Activated CD8-positive, alpha-beta T cell treated with anti-CD3 and anti-CD28 coated beads, Interleukin-2, amount 10 ng/mL, durations not matched to agents 7 days and 5 days (primary cell): ENCODE measurements at places on chromosomes 7 and 10. TPM values are rescaled to one million over a fixed set of nuclear protein-coding genes. Genes with fewer than 3 reads are reported as not detected.

DNA sequence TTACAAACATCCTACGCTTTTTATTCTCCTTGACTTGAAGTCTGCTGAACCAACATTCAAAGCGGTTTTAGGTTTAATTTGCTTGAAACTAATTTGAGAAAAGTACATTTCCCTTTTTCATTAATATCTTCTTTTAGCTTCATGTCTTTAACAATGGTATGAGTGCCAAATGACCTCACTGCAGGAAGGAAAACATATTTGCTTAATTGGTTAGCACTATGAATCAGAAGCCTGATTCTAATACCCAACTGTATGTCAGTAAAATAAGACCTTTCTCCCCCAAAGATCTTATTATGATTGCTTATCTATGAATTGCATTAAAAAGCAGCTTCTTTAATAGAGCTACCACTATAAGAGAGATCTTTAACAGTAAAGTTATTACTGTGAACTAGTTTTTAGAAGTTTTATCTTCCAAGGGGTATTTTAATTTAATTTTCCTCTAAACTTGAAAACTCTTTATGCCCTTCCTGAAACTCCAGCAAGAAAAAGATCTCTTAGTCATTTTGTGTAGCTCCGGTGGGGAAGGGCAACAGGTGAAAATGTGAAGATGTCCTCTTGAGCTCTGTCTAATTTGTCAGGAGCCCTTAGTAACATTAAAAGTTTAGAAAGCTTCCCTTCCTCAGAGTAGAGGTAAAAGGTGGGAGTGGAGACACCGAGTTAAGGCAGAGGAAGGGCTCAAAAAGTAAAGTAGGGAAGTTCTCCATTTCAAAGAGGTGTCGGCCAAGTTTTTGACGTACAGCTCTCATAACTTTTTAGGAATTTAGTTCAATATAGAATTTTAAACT lies 6.1 kb downstream of the COL1A2 start:
- no peak overlapping the region for H3K4me3 ChIP-seq
- no peak overlapping the region for H3K27ac ChIP-seq
- H3K36me3 ChIP-seq: no peaks in the 10 kb centered on the region
- H3K27me3 ChIP-seq: peaks cover 7% of the 10 kb centered on the region
- no peak for DNase-seq

DNA sequence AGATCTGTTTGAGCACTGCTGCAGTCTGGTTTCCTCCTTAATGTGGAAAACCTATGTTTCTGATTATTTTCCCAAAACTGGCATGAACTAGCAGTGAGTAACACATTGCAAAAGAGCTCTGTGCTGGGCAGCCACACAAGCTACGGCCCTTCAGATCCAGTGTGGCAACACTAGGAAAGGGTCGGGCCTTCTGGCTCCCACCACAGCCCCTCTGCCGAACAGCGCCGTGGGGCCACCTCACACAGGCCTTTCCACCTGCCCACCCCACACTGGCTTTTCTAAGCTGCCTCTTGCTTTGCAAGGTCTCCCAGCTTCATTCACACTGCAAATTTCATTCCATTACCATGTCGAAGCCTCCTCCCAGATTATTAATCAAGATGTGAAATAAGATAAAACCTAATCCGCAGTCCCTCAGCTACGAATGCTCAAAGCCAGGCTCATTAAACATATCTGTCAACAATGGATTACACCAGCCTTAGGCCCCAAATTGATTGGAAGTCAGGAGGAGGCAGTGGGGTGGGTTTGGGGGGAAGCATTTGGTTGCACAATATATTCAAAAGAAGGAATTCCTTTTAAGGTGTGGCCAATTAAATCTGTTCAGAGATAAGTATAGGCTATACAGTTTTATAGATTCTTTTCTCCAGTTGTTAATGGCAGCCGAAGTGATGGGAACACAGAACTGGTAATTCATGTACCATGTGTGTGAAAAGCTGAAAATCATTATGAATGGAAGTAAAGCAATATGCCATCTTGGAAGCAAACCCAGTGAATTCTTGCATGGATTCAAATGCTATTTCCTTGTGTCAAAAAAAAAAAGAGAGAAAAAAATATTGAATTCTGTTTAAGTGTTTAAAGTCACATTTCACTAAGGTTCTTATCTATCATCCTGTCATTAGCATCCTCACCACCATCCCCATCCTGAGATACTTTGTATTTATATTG lies 223.7 kb downstream of the MTERF1 start:
- H3K27ac ChIP-seq: no peak overlapping the region
- H3K36me3 ChIP-seq: no peaks in the 10 kb centered on the region
- no peak for DNase-seq
- H3K4me3 ChIP-seq: no peak overlapping the region
- no peaks in the 10 kb centered on the region for H3K27me3 ChIP-seq

DNA sequence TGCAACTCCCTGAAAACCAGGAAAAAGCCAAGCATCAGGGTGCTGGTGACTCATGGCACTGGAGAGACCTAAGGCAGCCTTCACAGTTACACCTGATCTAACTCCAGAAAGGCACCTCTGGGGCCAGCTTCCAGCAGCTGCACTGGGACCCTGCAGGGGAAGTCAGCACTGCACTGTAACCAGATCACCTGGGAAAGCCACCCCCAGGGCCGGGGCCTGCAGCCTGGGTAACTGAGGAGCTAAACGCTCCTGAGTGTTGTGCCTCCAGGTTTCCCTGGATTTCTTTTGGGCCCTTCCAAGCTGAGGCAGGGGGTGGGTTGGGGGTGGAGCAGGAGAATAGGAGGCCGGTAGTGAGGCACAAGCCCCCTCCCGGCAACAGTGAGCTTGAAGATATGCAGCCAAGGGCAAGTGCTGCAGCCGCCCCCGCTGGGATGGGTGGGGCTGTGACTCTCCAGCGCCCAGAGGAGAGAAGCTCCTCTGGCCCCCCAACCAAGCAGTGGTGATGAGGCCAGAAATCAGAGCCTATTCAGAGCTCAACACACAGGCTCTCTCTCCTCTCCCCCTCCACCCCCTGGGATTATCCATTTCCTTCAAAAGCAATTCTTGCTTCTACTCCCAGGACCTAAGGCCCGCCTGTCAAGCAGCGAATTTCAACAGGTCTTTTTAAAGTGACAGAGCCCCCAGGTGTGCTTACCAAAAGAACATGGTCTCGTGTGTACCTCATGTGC lies 2.6 kb downstream of the CXCL12 start:
- no peak overlapping the region for H3K4me3 ChIP-seq
- H3K36me3 ChIP-seq: no peaks in the 10 kb centered on the region
- peaks cover 30% of the 10 kb centered on the region for H3K27me3 ChIP-seq
- DNase-seq: no peak

DNA sequence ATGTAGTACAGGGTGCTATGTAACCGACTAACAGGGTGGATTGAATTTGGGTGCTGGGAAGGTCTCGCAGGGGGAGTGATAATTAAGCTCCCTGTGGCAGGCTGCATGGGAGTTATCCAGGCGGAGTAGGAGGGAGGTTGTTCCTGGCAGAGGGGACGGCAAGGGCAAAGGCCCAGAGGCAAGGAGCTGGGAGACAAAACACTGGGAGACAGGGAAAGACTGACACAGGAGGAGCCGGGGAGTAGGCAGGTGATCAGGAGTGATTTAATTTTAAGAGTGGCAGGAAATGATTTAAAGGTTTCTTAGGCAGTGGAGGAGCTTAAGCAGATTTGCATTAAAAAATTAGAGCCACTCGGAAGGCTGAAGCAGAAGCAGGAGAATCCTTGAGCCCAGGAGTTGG lies 40.7 kb upstream of the LEP start:
- peaks cover 8% of the 10 kb centered on the region for H3K4me1 ChIP-seq
- no peak for DNase-seq
- no peak overlapping the region for H3K27ac ChIP-seq
- peaks cover 2% of the 10 kb centered on the region for H3K36me3 ChIP-seq
- H3K4me3 ChIP-seq: no peak overlapping the region
- H3K27me3 ChIP-seq: peaks cover 50% of the 10 kb centered on the region

- no peak for DNase-seq
- H3K27ac ChIP-seq: no peak overlapping the region
- H3K27me3 ChIP-seq: peaks cover 4% of the 10 kb centered on the region
- peaks cover 14% of the 10 kb centered on the region for H3K4me1 ChIP-seq
- no peak overlapping the region for H3K4me3 ChIP-seq
Observed at GRCh38 chr10:114372179-114372578, 32.1 kb downstream of the AFAP1L2 start.

GRCh38 chr10:49661140-49661856 lies 18.2 kb upstream of the C10orf53 start:
- H3K4me3 ChIP-seq: no peak overlapping the region
- H3K27me3 ChIP-seq: peaks cover 6% of the 10 kb centered on the region
- H3K27ac ChIP-seq: no peak overlapping the region

- peaks cover 6% of the 10 kb centered on the region for H3K27me3 ChIP-seq
- no peak for DNase-seq
- H3K27ac ChIP-seq: no peak overlapping the region
- peaks cover 13% of the 10 kb centered on the region for H3K4me1 ChIP-seq
Observed at GRCh38 chr7:114812570-114812969, 109.3 kb upstream of the MDFIC start.

DNA sequence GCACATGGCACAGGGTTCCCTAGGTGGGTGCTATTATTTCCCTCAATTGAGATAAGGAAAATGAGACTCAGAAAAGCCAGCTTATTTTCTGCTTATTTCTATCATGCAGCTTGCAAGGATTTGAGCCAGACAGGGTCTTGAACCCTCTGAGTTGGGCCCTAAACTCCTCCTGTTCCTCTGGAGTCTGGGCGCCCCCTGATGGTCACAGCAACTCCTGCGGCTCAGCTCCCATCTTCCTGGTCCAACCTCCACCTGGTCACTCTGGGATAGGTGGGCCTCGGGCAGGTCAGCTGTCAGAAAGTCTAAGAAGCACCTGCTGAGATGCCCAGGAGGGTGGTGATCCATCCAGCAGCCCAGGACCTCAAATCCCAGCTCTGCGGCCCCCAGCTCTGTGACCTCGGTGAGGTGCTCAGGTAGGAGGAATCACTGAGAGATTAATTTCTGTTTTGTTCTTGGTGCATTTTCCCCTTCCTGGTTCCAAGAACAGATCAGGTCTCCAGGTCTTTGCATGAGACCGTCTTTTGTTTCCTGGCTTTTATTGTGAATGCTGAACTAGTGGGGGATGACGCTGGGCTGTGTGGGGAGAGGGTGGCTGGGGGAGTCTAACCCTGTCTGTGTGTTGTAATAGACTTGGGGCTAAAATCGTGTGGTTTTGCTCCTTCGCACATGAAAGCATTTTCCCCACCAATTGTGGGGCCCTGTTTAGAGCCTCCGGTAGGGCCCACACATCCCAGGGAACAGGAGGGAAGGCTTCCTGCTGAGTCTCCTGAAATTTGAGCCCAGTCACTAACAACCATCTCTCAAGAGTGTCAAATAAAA lies 32.8 kb downstream of the TMEM130 start:
- H3K4me1 ChIP-seq: no peaks in the 10 kb centered on the region
- H3K4me3 ChIP-seq: no peak overlapping the region
- H3K36me3 ChIP-seq: no peaks in the 10 kb centered on the region

GRCh38 chr10:37489658-37490003 lies 364.2 kb downstream of the ANKRD30A start:
- DNase-seq: no peak
- H3K36me3 ChIP-seq: no peaks in the 10 kb centered on the region
- H3K27ac ChIP-seq: no peak overlapping the region

GRCh38 chr10:62852961-62853702 lies 37.0 kb upstream of the EGR2 start:
- peaks cover 63% of the 10 kb centered on the region for H3K4me1 ChIP-seq
- H3K36me3 ChIP-seq: peaks cover 2% of the 10 kb centered on the region
- peak overlapping the region; percentile 22 for H3K4me3 ChIP-seq
- H3K27me3 ChIP-seq: peaks cover 5% of the 10 kb centered on the region
- peak overlapping the region; percentile 68 for H3K27ac ChIP-seq

DNA sequence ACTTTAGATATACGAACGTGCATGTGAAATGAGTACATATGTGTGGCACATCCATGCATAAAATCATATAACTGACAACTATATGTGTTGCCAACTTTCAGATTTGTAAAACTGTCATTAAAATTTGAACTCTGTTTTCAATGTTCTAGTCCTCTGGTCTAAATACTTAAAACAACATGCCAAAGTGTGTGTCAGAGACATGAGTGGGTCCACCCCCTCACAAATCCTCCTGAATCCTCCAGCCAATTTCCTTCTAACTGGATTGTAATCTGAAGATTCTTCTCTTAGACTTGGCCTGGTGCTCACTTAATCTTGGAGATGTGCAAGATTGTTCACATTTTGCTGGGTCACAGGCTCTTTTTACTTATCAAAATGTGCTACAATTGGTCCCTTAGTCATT lies 184.1 kb downstream of the RELN start:
- H3K27ac ChIP-seq: no peak overlapping the region
- no peaks in the 10 kb centered on the region for H3K36me3 ChIP-seq
- no peaks in the 10 kb centered on the region for H3K4me1 ChIP-seq
- H3K4me3 ChIP-seq: no peak overlapping the region
- no peaks in the 10 kb centered on the region for H3K27me3 ChIP-seq

DNA sequence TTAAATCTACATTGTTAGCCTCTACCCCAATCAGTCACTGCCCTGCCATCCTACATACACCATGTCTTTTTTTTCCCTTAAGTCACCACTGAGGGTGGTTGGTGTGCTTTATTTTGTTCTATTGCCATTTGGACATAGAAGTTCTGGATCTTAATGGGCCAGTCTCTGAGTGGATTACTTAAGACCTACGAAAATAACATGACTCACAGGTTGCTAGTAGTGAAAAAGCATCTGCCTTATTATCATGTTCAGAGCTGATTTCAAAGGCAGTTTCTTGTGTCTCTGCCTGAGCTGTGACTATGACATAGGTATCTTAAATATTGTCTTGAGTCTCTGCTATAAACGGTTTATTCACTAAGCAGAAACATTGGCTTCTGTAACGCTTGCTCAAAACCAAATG lies 410.8 kb downstream of the MDFIC start:
- no peak overlapping the region for H3K27ac ChIP-seq
- no peak for DNase-seq

- H3K27ac ChIP-seq: peak overlapping the region; percentile 82
- H3K4me1 ChIP-seq: peaks cover 44% of the 10 kb centered on the region
- peak overlapping the region; percentile 25 for H3K4me3 ChIP-seq
- H3K36me3 ChIP-seq: peaks cover 9% of the 10 kb centered on the region
- no peaks in the 10 kb centered on the region for H3K27me3 ChIP-seq
Observed at GRCh38 chr7:832968-833424, 720 bp downstream of the SUN1 start.

The ZNF488 gene
- not detected for total RNA-seq

The GALNT17 gene
- total RNA-seq: not detected

The NPY4R2 gene
- not detected for total RNA-seq

The GJD4 gene
- total RNA-seq: not detected

The ASB10 gene
- not detected for total RNA-seq

The SPDYE5 gene
- not detected for total RNA-seq

The HACD1 gene
- total RNA-seq: 1.1 TPM

The GDF10 gene
- not detected for total RNA-seq

The PPP1R3A gene
- total RNA-seq: not detected

The MMRN2 gene
- not detected for total RNA-seq

The NUTM2A gene
- total RNA-seq: 0.29 TPM
